ENCODE measurements at places on chromosomes 13 and 19. TPM values are rescaled to one million over a fixed set of nuclear protein-coding genes. Genes with fewer than 3 reads are reported as not detected.

The ZNF546 gene
- 1.6 TPM for total RNA-seq

The IRF2BP1 gene
- total RNA-seq, result 40.1 TPM

The GTF2F1 gene
- total RNA-seq, result 59.4 TPM

The TNFSF13B gene
- 7.2 TPM for total RNA-seq

The CDKN2D gene
- total RNA-seq, result 19.1 TPM

The MISP3 gene
- total RNA-seq, result 0.34 TPM

The TEX26 gene
- not detected for total RNA-seq

The BCAM gene
- 3.5 TPM for total RNA-seq

The KPTN gene
- total RNA-seq, result 8.5 TPM

The SUPT20H gene
- total RNA-seq, result 47.6 TPM

The ATP8A2 gene
- total RNA-seq, result 1.2 TPM

The F10 gene
- 1.1 TPM for total RNA-seq

The KLHL1 gene
- total RNA-seq, result not detected

The PCP2 gene
- total RNA-seq, result not detected

The PPP5C gene
- 89.7 TPM for total RNA-seq

The MBD3L2B gene
- total RNA-seq, result not detected

The MYO16 gene
- total RNA-seq, result not detected

The CYP2B6 gene
- total RNA-seq, result not detected

The KL gene
- not detected for total RNA-seq

The VSTM1 gene
- not detected for total RNA-seq

The CRX gene
- not detected for total RNA-seq

The INSL3 gene
- total RNA-seq, result not detected

The CYP2A7 gene
- total RNA-seq, result not detected

The PIK3R2 gene
- total RNA-seq, result 21.2 TPM

The ZNF418 gene
- total RNA-seq, result 1.5 TPM

The PSG2 gene
- total RNA-seq, result not detected

The SIGLEC14 gene
- total RNA-seq, result not detected

The CD22 gene
- 2.2 TPM for total RNA-seq

The GIPC3 gene
- 0.06 TPM for total RNA-seq

The HPN gene
- not detected for total RNA-seq

The CEACAM7 gene
- not detected for total RNA-seq

The NALCN gene
- total RNA-seq, result 7.0 TPM

The DDA1 gene
- 55.9 TPM for total RNA-seq
